ENCODE measurements at places on chromosomes 1 and 21.

DNA sequence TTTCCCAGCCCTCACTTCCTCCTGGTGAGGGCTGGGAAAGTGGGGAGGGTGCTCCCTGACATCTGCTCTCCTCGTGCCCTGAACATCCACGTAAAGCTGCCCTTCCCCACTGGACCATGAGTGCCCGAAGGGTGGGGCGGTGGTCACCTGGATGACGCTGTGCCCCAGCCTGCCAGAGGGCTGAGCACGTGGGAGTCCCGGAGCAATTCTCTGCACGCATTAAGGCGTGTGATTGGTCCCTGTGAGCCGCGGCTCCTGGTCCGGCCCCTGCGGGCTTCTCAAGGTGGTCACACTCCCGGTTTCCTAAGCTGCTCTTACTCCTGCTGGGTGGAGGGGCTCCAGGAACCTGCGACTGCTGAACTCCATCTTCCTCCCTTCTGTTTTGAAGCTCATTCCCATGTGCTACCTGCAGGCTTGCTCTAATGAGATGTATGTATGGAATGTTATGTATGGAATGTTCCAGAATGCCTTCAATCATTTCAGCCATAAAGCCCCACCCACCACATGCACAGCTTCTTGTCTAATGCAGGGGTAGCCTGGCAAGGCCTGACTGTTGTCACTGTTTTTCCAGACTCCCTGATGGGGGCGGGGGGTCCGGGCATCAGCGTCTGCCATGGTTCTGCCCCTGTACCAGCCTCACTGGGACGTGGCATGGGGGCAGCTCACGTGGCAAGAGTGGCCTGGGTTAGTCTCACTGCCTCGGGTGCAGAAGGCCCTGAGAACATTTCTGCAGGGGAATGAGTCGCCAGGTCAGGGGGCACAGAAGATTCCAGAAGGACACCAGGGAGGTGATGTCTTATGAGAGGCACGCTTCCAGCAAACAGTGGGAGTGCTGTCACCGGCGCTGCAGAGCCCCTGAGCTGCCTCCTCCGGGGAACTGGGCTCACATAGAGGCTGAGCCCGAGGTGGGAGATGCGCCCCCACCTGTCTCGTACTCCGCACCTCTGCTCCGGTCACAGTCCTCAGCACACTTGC is 19.4 kb downstream of the KRTAP10-1 start:
- no peak for DNase-seq

DNA sequence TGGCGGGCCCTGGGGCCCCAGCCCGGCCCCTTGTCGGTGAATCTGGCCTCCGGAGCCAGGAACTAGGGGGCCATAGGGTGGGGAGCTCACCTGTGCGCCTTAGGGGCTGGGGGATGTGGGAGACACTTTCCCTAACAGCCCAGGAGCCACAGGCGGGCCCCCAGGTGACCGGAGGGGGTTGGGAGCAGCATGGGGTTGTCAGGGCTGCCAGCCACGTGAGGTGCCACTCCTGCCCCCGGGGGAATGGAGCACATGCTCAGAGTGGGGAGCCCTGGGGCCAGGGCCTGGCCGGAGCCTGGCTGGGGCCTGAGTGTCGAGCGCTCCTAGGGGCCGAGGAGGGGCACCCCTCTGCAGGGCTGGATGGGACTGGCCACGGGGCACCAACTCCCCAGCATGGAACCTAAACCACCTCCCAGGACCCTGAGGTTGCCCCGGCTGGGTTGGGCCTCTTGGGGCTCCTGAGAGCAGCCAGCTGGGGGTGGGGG is 19.9 kb downstream of the PRXL2B start:
- DNase-seq: no peak

DNA sequence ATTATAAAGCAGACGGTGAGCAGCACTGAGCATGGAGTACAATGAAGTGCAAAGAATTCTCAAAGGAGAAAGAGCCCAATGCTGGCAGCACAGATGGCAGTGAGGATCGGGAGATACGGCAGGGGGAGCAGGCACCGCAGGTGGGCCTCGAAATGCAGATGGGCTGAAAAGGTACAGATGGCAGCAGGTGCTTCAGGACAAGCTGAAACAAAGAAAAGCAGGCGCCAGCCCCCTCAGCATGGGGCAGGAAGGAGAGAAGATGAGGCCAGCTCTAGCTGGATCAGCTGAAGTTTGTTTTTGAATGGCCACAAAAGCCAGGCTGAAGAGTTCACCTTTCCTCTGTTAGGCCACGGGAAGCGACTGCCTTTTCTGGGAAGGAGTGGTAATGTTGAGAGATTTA is 7.7 kb downstream of the CFAP298 start:
- DNase-seq: no peak

DNA sequence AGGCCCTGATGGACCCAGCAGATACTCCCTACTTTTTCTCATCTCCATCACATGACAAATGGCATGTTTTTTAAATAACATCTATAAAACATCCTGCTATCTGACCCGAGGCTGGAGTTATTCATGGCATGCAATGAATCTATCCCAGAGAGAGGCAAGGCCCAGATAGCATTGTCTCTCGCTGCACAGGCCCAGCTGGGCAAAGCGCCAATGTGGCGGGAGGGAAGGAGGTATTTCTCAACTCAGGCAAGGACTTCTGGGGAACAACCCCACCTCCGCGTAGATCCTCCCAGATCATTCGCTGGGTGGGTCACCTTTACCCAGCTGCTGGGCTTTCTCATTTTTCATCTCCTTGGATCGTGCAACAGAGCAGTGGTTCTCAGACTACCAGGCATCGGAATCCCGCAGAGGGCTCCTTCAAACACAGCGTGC is 59.8 kb downstream of the ERG start:
- no peak for DNase-seq

DNA sequence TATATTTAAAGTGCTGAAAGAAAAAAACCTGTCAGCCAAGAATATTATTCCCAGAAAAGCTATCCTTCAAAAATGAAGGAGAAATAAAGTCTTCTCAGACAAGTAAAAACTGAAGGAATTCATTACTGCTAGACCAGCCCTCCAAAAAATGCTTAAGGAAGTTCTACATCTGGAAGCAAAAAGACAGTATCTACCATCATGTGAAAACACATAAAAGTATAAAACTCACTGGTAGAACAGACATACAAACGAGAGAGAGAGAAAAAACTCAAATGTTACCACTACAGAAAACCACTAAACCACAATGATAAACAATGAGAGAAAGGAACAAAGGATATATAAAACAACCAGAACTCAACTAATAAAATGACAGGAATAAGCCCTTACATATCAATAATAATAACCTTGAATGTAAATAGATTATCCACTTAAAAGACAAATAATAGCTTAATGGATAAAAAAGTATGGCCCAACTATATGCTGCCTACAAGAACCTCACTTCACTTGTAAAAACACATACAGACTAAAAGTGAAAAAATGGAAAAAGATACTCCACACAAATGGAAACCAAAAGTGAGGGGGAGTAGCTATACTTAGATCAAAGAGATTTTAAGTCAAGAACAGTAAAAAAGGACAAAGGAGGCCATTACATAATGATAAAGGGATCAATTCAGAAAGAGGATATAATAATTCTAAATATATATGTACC is 22.0 kb downstream of the NSL1 start:
- no peak for DNase-seq

GRCh38 chr1:246292571-246292970 is 214.5 kb downstream of the SMYD3 start:
- DNase-seq: no peak

GRCh38 chr1:26861889-26862378 is 1.0 kb upstream of the SFN start:
- DNase-seq: no peak

All from activated T-helper 1 cell treated with Interleukin-2 at 50 U/mL for 16 hours (primary cell).